Kidney epithelial cell (primary cell): ENCODE measurements at places on chromosomes 3 and 15.
A peak's percentile ranks its signal among the peaks of the same experiment; 100 is the strongest.

DNA sequence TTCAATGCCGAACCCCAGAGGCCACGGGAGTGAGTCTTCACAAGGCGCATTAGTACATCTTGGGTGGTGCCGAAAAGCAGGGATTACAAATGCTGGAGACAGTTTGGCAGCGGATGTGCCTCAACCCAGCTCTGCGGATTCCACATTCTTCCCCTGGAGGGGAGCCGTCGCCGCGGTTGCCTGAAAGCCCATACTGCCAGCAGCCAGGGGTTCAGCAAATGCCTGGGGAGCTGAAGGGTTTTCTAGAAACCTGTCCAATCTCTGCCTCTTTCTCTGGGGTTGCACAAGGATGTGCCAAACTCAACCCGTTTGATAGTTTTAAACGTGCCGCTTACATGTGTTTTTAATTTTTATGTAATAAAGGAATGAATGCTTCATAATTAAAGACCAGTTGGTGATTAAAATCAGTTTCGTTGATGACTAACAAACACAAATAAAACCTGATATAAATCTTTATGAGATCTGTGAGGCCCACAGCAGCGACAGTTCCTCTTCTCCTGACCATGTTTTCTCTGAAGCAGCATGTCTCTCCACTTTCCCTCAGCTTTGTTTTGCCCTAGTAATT is 74.6 kb upstream of the LEKR1 start:
- no peak for DNase-seq

- no peak for DNase-seq
Observed at GRCh38 chr15:74387141-74387541, 19.7 kb upstream of the CYP11A1 start.

DNA sequence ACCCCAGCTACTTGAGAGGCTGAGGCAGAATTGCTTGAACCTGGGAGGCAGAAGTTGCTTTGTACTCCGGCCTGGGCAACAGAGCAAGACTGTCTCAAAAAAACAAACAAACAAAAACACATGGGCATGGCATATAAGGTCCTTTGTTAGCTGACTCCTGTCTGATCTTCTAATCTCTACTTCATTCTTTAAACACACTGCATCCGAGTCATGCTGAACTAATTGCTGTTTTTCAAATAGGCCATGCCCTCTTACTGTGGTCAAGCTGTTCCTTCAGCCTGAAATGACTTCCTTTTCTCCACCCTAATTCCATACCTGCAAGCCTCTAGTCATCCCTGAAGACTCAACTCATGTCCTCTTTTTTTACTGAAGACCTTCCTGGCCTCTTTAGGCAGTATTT is 22.3 kb upstream of the SLMAP start:
- DNase-seq, result no peak

GRCh38 chr3:8777201-8777977 is 8.0 kb upstream of the OXTR start:
- no peak for DNase-seq

DNA sequence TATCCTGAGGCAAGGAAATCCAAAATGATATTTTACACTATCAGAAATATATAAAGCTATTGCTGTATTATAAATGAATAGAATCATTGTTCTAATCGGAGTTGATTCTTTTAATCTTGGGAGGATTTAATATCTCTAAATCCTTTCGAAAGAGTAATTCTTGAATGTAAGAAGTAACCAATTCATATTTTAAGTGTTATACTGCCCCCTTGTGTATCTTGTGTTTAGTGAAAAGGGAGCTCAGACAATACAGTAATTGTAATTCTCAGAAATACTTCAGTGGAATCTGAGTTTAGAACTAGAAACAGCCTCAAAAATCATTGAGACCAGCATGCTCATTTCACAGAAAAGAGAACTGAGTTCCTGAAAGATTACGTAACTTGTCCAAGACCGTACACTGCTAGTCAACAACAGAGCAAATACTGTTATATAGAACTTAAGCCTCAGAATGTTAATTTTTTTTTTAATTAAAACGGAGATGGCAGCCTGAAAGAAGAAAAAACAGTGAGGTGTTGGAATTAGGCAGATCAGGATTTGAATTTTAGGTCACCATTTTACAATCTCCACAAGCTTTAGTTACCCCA is 42.9 kb downstream of the PLCH1 start:
- peak; percentile 25 for DNase-seq

DNA sequence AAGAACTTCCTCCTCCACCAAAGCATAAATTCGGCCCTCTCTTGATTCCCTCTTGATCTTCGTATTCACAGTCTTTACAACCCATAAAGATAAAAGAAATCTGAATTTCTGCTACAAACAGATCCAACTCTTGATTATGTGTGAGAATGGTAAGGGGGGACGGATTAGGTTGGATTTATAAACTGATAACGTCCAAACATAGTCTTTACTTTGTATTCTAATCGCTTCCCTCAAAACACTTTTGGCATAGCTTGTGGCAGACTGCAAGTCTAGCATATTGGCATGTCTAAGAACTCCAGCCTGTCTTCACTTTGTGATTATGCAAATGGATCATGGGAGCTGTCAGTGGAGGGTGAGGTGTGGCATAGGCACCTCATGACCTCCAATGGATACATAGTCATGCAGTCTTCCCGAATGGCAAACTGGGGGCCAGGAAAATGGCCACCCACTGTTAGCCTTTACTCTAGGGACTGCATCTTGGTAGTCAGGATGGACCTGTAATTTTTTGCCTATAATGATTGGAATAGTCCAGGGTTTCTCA is 24.3 kb upstream of the GPR171 start:
- DNase-seq, result no peak

DNA sequence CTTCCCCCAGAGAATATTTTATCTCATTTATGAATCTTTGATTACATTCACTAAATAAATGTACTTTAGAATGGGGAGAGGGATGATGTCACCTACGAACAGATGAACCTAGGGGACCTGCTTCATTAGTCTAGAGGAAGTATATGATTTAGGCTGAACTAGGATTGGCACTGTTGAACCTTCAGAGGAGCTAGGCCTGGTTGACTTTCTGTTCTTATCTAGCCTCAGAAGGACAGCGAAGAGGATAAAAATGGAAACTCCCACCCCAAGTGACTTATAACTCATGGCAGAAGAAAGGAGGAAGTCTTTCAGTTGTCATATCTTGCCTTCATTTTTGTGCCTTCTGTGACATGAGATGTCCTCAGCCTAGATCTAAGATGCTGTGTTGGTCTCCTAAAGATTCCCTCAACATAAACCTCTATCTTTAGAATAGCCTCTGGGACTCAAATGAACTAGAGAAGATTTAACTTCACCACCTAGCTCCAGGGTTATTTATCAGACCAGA is 42.6 kb downstream of the POLG start:
- DNase-seq, result no peak

- no peak for DNase-seq
Observed at GRCh38 chr3:154062513-154062912, 58.7 kb upstream of the ARHGEF26 start.

DNA sequence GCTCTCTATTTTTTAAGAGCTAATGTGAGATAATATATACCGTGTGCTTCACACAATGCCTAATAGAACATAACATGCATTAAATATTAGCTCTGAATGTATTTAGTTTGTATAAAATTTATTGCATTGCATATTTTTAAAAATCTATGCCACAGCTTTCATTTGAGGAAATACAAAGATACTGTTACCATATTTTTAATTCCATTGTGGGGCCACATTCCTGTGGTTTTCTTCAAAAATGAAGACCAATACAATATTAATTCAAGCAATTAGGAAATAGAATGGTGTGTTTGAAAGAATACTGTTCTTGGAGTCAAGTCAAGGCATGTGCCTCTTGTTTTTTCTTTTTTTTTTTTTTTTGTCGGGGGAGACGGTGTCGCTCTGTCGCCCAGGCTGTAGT is 95.4 kb upstream of the CADPS start:
- DNase-seq, result no peak
